ENCODE measurements at places on chromosomes 7 and 10.

DNA sequence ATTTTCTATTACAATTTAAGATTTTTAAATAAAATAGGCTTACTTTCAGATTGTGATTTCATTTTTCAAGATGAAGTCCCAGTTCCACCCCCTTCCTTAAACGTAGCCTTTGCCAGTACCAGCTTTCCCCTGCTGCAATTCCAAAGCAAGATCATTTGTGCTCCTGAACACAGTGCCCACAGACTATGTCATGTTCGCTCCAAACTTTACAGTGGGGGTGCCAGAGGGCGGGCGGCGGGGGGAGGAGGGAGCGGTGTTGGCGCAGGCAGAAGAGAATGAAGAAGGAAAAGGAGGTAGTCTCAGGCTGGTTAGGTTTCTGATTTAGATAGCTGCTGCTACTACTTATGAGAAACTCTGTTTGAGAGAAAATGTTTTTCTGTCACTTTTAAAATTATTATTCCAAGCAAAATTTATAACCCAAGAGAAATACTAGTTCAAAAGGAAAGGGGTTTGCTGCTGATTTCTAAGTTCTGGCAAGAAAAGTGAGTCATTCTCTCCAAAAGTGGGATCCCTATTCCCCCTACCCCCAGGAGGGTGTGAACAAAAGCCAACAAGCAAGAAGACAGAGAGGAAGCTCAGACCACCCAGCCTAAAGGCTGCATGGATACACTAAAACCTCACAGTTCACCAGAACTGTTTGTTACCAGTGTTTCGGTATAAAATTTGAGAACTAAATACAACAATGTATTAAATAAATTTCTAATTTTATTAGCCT, 109.6 kb downstream of the SRPK2 start:
- no peak for DNase-seq

- DNase-seq, result no peak
These were observed 60.8 kb downstream of the RHOBTB1 start for GRCh38 chr10:60883187-60883586.

DNA sequence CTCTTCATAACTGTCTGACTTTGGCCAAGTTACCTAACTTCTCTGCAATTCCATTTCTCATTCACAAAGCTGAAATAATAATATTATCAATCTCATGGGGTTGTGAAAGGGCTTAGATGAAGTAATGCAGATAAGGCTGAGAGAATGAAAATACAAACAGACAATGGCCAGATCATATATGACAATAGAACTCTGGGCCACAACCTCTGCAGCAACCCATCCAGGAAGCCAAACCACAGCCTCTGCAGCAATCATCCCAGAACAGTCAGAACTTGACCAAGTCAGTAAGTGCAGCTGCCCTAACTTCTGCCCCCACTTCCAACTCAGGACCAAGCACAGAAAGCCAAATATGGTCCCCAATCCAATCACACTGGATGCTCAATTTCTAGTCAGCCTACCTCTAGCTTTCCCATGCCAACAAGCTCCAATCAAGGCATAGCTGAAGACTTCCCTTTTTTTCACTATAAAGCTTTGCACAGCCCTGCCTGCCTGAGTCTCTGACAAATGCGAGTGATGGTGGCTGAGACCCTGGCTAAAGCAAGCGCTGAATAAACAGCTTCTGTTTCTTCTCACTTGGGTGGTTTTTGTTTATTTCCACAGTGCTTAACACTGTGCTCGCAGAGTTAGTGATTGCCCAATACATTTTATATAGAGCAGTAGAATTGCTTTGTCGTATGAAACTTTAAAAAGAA, 34.8 kb upstream of the TNPO3 start:
- no peak for DNase-seq

- no peak for DNase-seq
These were observed 35.7 kb upstream of the DYNC1I1 start for GRCh38 chr7:95736635-95737034.

- no peak for DNase-seq
These were observed 400.8 kb downstream of the REEP3 start for GRCh38 chr10:63921908-63922467.

DNA sequence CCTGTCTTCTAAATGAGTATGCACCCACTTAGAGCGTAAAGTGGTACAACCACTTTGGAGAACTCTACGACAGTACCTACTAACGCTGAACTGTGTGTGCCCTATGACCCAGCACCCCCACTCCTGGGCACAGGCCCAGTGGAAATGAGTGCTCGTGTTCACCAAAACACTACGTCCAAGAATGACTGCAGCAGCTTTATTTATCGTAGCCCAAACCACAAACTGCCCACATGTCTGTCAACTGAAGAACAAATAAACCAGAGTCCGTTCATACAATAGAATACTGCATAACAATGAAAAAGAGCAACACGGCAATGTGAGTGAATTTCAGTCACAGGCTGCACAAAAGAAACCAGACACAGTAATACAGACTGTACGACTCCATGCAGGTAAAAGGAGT, 35.4 kb downstream of the TLL2 start:
- no peak for DNase-seq

- DNase-seq, result no peak
These were observed 114.6 kb downstream of the PRKCQ start for GRCh38 chr10:6465437-6465836.

GRCh38 chr7:139651914-139652313, 125.9 kb downstream of the HIPK2 start:
- no peak for DNase-seq

GRCh38 chr10:100816671-100817070, 71.3 kb downstream of the PAX2 start:
- DNase-seq, result no peak

- DNase-seq, result no peak
These were observed 12.2 kb downstream of the ZNF488 start for GRCh38 chr10:47371629-47372485.

GRCh38 chr7:885261-885892, 9.0 kb downstream of the GET4 start:
- DNase-seq, result no peak

All from activated naive CD4-positive, alpha-beta T cell (primary cell).